T-helper 1 cell (primary cell): ENCODE measurements at places on chromosomes 12 and 14.

DNA sequence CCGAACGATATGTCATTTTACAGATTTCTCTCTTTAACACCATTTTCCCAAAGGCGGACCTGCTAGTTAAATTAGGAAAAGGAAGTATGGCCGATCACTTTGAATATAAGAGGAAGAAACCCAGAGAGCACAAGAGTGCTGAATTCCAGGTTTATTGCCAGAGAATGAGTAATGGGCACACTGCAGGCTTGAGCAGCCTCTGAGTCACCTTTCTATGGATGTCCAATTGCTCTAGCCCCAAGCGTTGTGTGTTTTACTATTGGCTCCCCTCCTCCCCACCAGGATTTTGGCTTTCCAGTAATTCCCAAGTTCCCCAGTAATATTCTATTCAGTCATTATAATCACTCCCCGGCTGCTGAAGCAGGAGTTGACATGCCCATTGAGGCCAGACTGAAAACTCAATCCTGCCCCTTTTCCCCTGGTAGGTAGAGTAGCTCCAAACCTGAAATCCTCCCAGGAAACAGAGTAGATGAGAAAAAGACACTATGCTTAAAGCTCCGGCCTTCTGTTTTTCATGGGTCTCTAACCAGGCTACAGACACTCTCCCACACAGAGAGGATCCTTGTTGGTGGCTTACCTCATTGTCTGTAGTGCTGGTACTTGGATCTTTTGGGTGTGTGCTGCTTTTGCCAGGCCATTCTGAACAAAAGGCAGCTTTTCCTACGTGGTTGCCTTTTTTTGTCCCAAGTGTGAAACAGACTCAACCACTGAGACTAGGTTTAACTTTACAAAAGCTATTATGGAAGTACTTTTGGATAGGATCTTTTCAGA, 704.3 kb upstream of the FLRT2 start:
- no peak for DNase-seq

- DNase-seq, result no peak
Measured at GRCh38 chr12:51527966-51528365, 63.1 kb upstream of the SCN8A start.

- DNase-seq, result no peak
Measured at GRCh38 chr12:57452937-57453509, 2.1 kb upstream of the INHBE start.

DNA sequence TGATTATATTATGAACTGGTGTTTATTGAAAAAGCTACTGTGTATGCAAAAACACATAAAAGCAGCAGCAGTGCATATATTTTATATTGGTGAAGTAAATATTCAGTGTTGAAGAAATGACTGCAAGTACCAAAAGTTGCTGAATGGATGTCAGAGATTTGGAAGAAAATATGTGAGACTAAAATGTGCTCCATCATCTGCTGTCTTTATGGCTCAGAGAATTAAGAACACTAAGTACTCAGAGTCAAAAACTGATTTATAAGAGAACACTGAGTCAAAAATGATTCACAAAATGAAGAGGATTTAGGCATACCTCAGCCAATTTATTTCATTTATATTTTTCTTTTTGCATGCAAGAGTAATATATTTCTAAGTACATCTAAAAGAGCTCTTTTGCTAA, 86.3 kb upstream of the PDZRN4 start:
- DNase-seq, result no peak

GRCh38 chr14:24057271-24057670, 5.5 kb downstream of the CARMIL3 start:
- no peak for DNase-seq

DNA sequence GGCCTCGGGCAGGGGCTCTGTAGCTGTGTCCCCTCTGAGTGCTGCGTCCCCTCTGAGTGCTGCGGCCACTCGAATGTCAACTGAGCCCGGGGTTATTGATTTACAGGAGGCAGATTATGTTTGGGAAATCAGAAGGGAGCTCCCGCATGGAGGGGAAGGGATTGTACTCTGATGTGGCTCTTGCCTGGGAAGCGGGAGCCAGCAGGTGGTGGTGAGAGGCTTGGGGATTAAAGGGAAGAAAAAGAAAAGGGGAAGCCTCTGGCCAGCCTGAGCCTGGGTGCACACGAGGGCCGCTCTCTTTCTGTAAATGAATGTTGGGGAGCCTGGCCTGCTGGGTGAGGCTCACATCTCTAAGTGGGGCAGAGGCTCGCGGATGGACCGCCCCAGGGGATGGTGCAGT, 143.7 kb downstream of the AACS start:
- no peak for DNase-seq
